ENCODE measurements at places on chromosomes 13 and 19.

- no peak for DNase-seq
Measured at GRCh38 chr19:42247640-42248199, 5.3 kb upstream of the GSK3A start.

DNA sequence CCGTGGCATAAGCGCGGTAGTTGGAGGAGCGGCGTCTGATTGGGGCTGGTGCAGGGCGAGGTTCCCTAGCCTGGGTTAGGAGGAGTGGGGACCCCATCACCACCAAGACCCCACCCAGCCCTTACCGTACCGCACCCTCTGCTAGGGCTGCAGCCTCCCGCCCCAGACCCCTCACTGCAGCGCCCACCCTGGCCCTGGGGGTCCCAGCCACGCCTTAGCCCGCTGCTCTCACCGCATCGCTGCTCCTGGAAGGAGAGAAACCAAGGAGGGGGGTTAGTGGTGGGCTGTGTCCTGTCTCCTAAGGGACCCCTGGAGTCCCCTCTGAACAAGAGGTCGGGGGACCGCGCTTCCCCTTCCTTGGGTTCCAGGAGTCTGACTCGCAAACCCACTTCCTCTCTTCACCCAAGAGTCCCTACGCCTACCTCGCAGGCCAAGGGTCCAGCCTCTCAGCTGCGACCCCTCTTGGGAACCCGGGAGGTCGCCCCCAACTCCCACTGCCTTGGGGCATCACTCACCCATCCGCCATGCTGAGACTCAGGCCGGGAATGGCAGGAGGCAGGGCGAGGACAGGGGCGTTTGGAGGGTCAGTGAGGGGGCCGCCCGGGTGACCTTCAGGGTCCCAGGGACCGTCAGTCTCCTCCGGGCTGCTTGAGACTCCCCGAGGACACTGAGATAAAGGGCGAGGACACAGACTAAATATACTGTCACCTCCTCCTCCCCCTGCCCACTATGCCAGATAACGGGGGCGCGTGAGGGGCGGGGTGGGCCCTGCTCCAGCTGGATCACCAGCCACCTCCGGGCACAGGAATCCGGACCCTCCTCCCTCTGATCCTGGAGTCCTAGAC, at the start of gene TNNI3:
TNNI3 (minus strand) TSS at position 669 of the 845 bp plus-strand sequence; CDS start at position 526, 143 bp downstream.
- DNase-seq: no peak

- DNase-seq: no peak
Measured at GRCh38 chr19:40555978-40556689, 20.5 kb upstream of the SHKBP1 start.

DNA sequence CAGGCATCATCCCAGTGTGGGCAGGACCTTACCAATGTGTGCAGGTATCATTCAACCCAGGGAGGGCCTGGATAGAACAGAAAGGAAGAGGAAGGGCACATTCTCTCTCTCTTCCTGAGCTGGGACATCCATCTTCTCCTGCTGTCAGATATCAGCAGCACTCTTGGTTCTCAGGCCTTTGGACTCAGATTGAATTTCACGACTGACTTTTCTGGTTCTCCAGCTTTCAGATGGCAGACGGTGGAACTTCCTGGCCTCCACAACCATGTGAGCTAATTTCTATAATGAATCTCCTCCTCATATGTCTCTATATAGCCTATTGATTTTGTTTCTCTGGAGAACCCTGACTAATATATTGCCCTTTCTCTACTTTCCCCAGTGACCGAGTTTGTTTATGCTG, 77.3 kb downstream of the OLFM4 start:
- DNase-seq: no peak

DNA sequence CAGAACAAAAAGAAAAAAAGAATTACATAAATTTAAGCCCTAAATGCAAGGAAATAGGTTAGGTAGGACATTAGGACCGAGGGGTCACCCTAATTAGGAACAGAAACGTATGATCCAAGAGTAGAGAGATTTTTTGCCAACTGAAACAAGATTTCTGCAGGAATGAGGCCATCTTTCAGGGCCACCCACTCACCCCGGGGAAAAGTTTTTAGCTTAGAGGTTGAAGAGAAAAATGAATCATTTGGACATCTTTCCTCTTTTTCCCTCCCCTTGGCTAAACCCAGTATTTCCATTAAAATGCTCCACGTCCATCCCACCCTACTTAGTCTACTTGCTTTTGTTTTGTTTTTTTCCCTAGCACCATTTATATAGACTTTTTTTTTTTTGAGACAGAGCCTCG, 10.6 kb upstream of the PNMA8A start:
- DNase-seq: peak; percentile 83

- peak; percentile 56 for DNase-seq
Measured at GRCh38 chr13:44298314-44298713, 75.3 kb upstream of the SERP2 start.

GRCh38 chr13:51628059-51628852, 44.0 kb downstream of the WDFY2 start:
- no peak for DNase-seq
